ENCODE measurements at places on chromosomes 12 and 14.

DNA sequence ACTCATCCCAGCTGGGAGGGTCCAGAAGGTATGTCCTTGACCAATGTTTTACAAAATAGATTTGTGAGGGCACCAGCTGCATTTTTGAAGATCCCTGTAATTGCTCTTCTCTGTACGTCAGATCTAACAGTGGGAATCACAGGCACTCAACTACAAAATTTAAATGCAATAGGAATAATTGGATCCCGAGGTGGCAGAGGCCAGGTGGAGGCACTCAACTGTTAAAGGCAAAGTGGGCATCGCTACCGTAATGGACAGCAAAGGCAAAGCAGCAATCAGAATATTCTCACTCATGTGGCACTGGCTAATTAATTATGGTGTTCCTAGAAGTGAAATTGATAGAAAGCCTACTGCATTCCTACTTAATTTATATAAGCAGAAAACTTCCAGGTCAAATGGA lies 27.9 kb upstream of the PSMC1 start:
- no peak overlapping the region for H3K27ac ChIP-seq
- peaks cover 12% of the 10 kb centered on the region for H3K27me3 ChIP-seq
- no peaks in the 10 kb centered on the region for H3K36me3 ChIP-seq
- H3K4me3 ChIP-seq: no peak overlapping the region
- DNase-seq: no peak

DNA sequence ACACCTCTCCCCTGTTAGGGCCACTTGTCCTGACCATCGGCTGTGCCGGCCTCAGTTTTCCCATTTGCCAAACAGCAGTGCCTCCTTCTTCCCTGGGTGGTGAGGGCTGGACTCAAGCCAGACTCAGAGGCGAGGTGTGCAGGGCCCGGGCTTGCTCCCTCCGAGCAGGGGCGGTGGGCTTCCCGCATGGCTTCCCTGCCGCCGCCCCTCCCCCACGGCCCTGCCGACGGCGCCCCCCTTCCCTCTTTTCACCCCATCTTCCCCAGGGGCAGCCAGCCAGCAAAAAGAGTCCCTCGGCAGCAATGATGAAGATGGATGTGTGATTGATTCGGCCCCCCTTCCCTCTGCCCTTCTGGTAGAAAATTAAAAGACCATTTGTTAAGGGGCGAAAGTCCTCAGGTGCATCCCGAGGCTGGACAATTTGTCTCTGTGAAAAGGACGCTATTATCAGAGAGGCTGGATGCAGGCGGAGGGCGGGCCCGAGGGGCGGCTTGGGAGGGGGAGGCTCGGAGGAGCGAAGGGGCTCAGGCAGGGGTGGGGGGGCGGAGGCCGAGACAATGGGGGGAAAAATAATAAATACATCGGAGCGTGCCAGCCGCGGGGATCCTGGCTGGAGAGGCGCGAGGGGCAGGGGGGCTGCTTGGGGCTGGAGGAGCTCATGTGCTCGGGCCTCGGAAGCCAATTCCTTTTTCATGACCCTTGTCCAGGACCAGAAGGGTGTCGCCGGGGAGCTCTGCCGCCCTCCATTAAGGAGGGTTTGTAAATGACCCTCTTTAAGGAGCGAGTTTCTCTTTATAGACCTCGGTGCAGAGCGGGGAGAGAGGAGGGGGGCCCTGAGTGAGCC lies 48.0 kb upstream of the LHX5 start:
- peaks cover 63% of the 10 kb centered on the region for H3K27me3 ChIP-seq
- DNase-seq: no peak
- H3K4me3 ChIP-seq: no peak overlapping the region
- H3K36me3 ChIP-seq: no peaks in the 10 kb centered on the region
- no peak overlapping the region for H3K27ac ChIP-seq

GRCh38 chr12:1811281-1811947 lies 9.0 kb upstream of the LRTM2 start:
- peaks cover 7% of the 10 kb centered on the region for H3K4me1 ChIP-seq
- H3K36me3 ChIP-seq: no peaks in the 10 kb centered on the region
- H3K4me3 ChIP-seq: peak overlapping the region; percentile 1

GRCh38 chr12:1380171-1380851 lies 214.1 kb downstream of the FBXL14 start:
- peaks cover 8% of the 10 kb centered on the region for H3K36me3 ChIP-seq
- H3K27me3 ChIP-seq: no peaks in the 10 kb centered on the region
- H3K27ac ChIP-seq: no peak overlapping the region
- no peaks in the 10 kb centered on the region for H3K4me1 ChIP-seq
- DNase-seq: no peak

DNA sequence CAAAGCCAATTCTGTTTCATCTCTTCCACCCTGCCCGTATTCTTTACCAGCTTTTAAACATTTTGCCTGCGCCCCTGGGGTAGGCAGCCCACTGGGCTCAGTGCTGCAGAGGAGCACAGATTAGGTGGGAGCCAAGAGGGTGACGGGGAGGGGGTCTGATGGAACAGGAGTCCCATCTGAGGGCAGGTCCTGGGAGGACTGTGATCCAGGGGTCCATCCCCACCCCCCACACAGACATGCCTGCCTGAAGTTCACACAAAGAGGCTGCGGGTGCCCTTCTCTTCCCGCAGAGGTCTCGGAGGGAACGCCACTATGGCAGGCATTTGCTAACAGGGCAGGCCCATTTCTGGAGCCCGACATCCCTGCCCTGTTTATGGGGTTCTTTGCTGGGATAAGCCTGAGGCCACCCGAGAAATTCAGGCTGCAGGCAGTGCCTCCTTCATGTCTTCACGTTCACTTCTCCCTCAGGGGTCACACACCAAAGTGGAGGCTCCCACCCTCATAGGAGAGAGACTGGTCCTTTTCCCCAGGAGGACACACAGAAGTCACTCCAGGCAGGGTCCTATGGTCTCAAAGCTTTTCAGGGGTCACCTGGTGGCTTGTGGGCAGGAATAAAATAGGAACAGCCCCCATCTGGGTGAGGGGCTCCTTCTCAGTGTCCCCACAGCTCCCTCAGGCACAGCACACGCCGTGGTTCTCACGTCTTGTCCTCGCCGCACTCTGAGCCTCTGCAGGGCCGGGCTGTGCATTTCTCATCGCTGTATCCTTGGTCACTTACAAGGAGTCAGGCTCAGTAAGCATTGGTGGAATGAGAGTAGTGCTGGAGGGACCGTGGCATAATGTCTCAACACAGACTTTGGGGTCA lies 12.9 kb downstream of the VASH1 start:
- peaks cover 10% of the 10 kb centered on the region for H3K4me1 ChIP-seq
- H3K4me3 ChIP-seq: no peak overlapping the region
- no peak overlapping the region for H3K27ac ChIP-seq
- no peaks in the 10 kb centered on the region for H3K27me3 ChIP-seq
- no peak for DNase-seq
- H3K36me3 ChIP-seq: no peaks in the 10 kb centered on the region

DNA sequence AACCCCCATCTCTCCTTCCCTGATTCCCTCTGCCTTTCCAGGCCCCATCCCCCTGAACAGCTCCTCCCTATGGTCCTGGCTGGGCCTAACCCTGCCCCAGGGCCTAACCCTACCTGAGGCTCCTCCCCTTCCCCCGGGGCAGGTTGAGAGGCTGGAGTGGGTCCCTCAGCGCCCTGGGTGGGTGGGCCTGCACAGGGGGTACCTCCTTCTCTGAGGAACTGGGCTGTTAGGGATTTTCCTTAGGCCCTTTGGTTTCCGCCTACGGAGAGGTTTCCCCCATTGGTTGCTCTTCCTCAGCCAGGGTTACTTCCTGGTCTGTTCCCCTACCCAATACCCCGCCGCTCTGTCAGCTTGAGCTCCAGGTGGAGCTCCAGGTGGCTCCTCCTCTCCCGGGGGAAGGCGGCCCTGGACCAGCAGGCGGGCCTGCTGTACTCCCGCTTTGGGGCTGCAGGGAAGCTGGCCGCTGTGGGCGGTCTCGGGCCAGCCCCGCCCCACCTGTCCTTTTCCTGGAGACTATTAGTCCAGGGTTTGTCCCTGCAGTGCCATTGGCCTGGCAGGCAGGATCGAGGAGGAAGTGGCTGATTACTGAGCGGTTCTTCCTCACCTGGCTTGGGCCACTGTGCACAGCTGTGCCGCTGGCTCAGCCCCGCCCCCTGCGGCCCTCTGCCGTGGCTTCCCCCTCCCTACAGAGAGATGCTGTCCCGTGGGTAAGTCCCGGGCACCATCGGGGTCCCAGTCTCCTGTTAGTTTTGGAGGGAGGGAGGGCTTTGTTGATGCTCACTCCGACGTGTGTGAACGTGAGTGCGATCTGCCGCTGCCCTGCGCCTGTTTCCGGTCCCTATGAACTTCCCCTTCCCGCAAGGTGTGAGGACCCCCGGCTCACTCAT lies 2.5 kb downstream of the C12orf57 start:
- peak overlapping the region; percentile 92 for H3K4me3 ChIP-seq
- H3K27me3 ChIP-seq: no peaks in the 10 kb centered on the region
- peaks cover 68% of the 10 kb centered on the region for H3K4me1 ChIP-seq
- H3K36me3 ChIP-seq: peaks cover 13% of the 10 kb centered on the region

DNA sequence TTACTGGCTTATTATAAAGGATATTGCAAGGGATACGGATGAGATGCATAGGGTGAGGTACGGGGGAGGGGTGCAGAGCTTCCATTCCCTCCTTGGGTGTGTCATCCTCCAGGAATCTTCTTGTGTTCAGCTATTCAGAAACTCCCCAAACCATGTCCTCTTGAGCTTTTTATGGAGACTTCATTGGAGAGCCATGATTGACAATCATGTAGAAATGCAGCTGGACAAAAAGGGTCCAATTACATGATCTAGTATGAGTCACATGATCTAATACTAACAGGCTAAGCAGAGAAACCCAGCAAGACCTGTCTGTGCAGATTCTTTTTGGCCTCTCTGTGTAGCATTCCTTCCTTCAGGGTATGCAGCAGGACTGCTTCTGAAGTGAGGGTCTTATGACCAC lies 23.9 kb upstream of the FLVCR2 start:
- no peak for DNase-seq
- H3K4me1 ChIP-seq: peaks cover 28% of the 10 kb centered on the region
- peaks cover 3% of the 10 kb centered on the region for H3K36me3 ChIP-seq
- no peak overlapping the region for H3K27ac ChIP-seq
